ENCODE measurements at places on chromosomes 3 and 15.

GRCh38 chr3:50221411-50222168 is 14.4 kb upstream of the GNAI2 start:
- no peak for DNase-seq

DNA sequence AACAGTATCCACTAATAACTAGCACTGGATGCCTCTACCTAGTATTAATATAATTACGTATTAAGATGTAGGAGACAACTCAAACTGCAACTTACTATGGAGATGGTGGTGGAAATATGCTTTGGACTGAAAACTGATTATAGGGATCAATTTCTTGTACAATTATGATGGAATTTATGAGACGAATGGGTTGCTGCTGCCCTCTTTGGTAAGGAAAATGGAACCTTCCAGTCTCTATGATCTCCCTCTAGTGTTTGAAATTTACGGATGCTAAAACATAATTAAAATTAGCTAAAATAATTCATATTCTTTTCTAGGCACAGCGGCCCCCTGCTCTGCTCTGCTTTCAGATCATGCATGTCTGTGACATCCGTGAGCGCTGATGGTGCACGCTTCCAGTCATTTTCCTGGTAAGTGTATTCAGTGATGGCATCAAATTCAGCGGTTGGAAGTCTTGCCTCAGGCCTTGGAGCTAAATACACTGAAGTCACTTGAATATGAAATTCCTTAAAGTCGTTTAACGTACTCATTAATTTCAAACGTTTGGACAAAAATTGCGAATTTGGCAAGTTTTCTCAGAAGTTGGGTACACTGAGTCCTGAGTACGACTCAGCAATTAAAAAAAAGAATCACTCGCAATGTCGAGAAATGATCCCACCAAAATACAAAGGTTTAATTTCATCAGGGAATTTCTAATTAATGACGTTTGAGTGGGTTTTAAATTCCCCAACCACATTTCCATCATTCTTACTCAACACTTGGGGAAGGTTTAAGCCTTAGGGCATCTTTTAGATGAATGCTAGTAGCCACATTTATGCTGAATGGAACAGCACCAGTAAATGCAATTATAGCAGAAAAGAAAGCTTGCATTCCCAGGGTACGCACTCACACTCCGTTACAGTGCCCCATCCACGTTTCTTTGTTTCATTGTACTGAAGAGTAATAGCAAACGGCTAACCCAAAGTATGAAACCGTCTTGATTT is 132.6 kb downstream of the NR2F2 start:
- peak; percentile 12 for DNase-seq

DNA sequence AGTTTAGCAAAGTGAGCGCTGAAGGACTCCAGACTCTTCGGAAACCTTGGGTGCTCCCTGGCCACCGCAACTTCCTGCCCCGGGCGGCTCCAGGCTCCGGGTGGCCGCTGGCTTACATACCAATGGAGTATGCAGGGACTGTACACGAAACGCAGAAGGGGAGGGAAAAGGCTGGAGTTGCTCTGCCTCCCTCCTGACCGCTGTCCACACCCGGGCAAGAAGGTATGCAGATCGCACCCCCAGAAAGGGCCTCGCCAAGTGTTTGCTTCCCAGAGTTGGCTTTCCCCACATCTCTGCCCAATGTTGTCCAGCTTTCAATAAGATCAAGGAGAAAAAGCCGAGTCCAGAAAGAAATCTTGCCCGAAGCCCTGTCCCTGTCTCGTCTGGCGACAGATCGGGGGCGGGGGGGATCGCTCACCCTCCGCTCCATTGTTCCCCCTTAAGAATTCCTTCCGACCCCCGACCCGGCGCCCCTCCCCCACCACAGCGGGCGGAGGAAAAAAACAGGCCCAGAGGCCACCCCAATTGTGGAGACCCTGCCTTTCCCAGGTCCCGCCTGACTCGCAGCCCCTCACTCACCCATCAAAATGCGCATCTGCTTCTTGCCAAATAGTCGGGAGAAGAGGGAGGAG is 533 bp downstream of the ARF4 start:
- peak; percentile 95 for DNase-seq

DNA sequence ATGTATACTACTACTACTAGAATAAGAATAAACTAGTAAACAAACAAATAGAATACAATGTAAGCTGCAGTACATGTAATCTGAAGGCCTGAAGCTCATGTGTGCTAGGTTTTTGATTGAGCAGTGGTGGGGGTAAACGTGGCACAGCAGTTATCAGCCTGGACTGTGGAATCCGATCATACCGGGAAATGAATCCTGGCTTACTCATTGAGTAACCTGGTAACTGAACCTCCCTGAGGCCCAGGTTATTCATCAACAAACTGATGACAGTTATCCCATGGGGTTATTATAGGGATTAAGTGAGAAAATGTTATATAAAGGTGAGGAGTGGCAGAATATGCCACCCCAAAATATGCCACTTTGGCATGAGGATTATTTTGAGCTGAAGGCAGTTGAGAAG is 339.1 kb downstream of the FHIT start:
- no peak for DNase-seq

GRCh38 chr15:37252530-37252929 is 152.2 kb upstream of the MEIS2 start:
- DNase-seq = no peak

- no peak for DNase-seq
Observed at GRCh38 chr3:21585216-21585740, 165.7 kb downstream of the ZNF385D start.

DNA sequence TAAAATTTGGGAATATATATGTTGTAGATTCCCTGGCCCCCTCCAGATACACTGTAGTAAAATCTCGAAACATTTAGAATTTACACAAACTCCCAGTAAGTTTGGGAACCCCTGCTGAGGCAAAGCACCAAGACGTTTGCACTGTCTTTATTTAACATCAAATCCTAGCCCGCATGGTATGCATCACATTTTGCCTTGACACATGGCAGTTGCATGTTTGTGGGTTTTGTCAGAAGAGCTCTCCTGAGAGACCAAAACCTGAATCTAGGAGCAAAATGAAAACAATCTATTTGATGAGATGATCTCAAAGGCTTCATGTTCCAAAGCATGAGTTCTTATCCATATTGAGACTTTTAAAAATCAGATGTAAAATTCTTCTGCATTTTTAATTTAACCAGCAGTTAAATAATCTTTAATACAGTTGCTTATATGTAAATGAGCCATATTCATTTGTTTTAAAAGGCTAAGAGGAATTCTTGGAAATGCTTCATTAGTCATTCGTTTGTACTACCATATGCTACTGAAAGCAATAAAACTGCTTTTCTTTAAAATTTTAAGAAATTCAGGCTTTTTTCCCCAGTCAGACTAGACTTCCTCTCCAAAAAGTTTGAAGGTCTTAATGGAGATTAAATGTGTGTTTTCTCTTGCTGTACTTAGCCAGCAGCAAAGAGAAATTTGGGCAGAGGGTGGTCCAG is 105.2 kb upstream of the BOC start:
- DNase-seq = peak; percentile 8

DNA sequence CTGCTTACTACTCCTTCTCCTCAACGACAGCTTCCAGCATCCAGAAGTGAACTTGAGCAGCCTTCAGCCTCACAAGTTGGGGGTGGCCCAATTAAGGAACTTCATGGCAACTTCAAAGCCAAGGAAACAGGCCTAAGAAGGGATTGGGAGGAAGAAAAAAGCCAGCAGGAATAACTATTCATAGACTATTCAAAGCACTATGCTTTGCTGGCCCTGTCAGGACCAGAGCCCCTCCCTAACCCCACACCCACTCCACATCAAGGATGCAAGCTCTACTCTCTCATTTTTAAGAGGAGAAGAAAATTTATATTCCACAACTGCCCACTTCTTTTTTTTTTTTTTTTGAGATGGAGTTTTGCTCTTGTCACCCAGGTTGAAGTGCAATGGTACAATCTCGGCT is 10.0 kb upstream of the PRKAR2A start:
- no peak for DNase-seq

GRCh38 chr15:68055224-68055705 is 1.1 kb downstream of the PIAS1 start:
- peak; percentile 45 for DNase-seq

GRCh38 chr3:69441040-69441439 is 55.2 kb upstream of the FRMD4B start:
- DNase-seq = no peak

GRCh38 chr15:48058371-48058770 is 62.4 kb upstream of the SLC24A5 start:
- DNase-seq = no peak

All from fibroblast of villous mesenchyme (primary cell).